Right atrium auricular region (tissue), 2 donors: ENCODE measurements at places on chromosomes 5 and 9. TPM values are rescaled to one million over a fixed set of nuclear protein-coding genes. Genes with fewer than 3 reads are reported as not detected.

- DNase-seq, result no peak
Observed at GRCh38 chr5:118461436-118461835, 526.9 kb downstream of the DTWD2 start.

DNA sequence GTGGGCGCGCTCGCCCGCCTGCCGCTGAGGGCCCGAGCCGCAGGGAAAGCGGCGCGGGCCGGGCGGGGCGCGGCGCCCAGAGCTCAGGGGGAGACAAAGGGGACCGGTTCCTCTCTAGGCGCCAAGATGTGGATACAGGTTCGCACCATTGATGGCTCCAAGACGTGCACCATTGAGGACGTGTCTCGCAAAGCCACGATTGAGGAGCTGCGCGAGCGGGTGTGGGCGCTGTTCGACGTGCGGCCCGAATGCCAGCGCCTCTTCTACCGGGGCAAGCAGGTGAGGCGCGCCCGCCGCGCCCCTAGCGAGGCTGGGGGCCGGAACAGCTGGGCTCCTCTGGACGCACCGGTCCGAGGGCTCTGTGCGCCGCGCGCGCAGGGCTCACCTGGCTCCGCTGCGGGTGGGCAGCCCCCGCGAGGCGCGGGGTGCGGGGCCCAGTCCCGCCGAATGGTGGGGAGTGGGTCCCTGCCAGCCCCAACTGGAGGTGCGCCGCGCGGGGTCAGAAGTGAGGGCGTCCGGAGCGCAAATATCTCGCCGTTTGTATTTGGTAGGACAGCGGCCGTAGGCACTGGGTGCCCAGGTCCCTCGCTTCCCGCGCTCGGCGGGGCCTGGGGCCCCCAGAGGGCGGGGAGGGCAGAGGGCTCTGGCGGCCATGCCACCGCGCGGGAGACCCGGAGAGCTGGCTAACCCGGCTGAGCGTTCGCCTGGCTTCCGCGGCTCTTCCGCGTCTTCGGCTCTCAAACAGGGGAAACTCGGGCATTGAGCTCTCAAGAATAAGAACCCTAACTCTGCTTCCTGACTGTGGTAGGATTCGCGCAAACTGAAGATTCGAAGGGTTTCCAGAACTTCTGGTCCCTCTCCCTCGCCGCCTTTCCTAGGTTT, 607 bp downstream of the UHRF2 start:
- DNase-seq, result no peak

- no peak for DNase-seq
Observed at GRCh38 chr5:177349362-177349647, 2.2 kb downstream of the LMAN2 start.

DNA sequence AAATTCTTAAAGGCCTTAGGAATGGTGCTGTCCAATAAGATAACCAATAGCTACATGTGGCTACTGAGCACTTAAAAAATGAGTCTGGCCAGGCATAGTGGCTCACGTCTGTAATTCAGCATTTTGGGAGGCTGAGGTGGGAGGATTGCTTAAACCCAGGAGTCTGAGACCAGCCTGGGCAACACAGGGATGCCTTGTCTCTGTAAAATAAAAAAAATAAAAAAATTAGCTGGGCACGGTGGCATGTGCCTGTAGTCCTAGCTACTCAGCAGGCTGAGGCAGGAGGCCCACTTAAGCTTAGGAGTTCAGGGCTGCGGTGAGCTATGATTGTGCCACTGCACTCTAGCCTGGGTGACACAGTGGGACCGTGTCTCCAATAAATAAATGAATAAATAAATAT, 1.3 kb upstream of the SLC22A5 start:
- peak; percentile 49 for DNase-seq

DNA sequence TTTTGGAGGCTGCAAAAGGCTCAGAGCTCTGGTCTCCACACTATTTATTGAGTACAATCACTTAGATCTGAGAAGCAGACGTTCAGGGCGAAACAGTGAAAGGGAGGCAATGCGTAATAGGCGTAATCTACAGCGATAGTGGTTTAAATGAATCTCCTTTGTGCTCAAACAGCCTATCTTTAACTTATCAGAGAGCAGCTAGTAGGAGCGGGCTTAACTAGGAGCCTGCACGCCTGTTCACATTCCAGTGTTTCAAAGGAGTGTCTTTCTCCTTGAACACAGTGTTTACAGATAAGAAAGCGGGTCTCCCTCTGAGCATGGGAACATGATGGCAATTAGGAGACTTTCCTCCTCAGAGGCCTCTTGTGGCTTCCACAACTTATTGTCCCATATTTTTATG, 49.4 kb downstream of the AP3B1 start:
- DNase-seq, result no peak

GRCh38 chr9:111925017-111925770, 28.6 kb downstream of the UGCG start:
- no peak for DNase-seq

DNA sequence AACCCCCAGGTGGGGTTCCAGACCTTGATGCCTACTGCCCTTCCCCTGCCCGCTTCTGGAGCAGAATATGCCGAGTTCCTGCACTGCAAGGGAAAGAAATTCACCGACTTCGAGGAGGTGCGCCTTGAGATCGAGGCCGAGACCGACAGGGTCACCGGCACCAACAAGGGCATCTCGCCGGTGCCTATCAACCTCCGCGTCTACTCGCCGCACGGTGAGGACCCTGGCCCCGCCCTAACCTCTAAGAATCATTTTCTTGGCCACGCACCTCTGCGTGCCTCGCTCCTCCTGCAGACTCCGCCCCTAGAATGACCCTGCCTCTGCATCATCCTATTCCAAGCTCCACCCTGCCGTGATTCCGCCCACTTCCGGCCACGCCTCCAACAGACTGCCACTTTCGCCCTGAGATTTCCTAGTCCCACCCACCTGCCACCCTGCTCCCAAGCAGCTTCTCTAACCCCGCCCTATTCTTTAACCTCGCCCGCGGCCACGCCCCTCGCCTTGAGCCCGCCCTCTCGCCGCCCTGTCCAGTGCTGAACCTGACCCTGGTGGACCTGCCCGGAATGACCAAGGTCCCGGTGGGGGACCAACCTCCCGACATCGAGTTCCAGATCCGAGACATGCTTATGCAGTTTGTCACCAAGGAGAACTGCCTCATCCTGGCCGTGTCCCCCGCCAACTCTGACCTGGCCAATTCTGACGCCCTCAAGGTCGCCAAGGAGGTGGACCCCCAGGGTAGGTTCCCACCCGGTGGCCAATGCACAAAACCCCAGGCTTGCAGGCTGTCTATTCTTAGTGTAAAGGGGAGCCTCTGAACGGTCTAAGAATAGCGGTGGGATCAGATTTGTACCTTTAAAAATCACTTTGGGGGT, 15.6 kb downstream of the DNM1 start:
- peak; percentile 97 for DNase-seq

- no peak for DNase-seq
Observed at GRCh38 chr9:136949239-136949816, 2.7 kb upstream of the LCN12 start.

GRCh38 chr5:82885627-82886389, 191.4 kb downstream of the TMEM167A start:
- no peak for DNase-seq

- peak; percentile 67 for DNase-seq
Observed at GRCh38 chr9:16869131-16869881, 1.2 kb downstream of the BNC2 start.

- no peak for DNase-seq
Observed at GRCh38 chr5:89560696-89561095, 677.7 kb upstream of the MEF2C start.

DNA sequence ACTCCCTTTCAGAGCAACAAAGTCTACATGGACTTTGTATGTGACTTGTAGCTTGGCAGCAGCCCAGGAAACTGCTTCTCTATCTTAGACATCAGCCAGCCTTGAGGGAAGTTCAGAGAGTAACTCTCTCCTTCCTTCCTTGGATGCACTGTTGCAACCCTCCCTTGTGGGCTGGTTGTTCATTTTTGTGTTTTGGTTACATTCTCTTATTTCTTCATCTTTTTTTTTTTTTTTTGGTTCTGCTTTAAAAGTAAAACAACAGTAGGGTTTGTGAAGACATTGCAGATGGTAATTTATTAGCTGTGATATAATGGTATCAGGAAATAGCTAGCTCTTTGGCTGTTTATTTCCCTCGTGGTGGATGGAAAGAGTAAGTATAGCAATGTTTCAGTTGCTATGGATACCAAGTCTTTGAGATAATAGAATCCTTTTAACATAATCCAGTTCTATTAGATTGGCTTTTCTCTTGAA, 97.9 kb upstream of the MAMDC2 start:
- peak; percentile 81 for DNase-seq

GRCh38 chr5:43658509-43658908, 55.5 kb downstream of the NNT start:
- no peak for DNase-seq

GRCh38 chr5:112064271-112064701, 307.3 kb upstream of the NREP start:
- no peak for DNase-seq

- no peak for DNase-seq
Observed at GRCh38 chr5:115842089-115842935, 577 bp downstream of the AP3S1 start.

DNA sequence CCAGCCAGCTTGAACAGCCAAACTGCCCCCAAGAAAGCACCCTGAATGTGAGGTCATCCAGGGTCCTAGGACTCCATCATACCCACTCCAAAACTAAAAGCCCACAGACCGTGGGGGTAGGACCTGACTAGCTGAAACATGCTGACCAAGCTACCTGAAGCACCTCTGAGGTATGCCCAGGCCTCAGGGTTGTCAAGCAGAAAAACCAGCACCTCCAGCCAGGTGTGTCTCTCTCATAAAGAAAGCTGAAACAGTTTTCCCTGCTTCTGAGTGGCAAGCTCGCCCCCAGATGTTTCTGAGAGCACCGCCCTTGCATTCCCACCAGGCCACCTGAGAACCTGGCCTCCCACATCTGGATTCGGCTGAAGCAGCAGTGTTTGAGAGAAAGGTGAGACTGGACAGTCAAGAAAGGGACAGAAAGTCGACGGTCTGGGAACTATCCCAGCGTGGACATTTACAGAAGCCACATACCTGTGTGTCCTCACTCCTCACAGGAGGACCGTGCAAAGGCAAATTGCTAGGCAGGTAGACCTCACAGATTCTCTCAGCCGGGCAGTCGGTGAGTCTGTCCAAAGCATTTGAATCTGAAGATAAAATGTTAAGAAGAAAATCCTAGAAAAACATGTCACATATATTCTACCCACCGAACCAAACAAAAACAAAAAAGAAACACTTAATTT, 155.6 kb upstream of the RASEF start:
- no peak for DNase-seq

DNA sequence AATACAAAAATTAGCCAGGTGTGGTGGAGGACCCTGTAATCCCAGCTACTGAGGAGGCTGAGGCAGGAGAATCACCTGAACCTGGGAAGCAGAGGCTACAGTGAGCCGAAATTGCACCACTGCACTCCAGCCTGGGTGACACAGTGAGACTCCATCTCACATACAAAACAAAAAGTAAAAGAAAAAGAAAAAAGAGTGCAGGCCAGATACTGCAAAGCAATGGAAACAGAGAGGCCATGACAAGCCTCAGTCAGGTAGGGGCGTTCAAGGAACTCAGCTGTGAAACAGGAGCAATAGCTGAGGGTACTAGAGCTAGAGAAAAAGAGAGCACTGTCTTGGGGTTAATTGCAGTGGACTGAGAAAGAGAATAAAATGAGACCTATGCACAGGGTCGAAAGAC, 56.2 kb downstream of the TIMD4 start:
- no peak for DNase-seq

GRCh38 chr5:31767335-31768031, 128.6 kb downstream of the PDZD2 start:
- DNase-seq, result no peak

DNA sequence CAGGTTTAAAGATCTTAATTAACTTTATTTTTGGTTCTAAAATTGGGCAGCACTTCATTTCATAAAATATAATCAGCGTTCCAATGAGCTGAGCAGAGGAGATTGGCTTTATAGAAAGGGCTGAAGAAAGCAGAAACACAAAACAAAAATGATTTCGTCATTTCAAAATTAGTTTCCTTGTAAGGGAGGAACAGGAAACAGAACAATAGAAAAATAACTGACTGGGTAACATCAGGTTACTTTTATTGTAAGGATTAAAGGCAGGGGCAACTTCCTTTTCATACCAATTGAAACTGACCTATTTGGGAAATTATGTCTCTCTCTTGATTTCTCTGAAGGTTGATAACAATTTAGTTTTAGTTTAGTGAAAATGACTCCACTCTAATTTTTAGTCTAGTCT, 157.1 kb downstream of the ATP10B start:
- no peak for DNase-seq

GRCh38 chr9:115969096-115969495, 184.5 kb upstream of the PAPPA start:
- no peak for DNase-seq

GRCh38 chr5:163916861-163917260, 411.4 kb downstream of the MAT2B start:
- DNase-seq, result no peak

DNA sequence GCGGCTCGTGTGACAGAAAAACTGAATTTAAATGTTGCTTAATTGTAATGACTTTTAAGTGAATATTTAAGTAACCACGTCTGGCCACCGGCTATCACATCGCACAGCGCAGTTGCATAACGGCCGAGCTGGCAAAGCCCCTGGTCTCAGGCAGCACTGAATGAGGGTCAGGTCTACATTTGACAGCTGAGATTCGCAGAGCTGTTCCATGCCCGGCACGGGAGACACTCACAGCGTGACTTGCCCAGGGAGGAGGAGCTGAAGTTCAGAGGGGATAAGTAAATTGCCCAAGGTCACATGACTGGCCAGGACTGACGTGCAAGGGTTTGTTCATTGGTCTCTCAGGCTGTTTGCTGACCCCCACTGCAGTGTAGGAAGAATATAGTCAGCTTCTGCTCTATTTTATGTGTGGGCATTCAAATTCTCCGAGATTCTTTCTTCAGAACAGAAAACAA, 17.4 kb upstream of the COL5A1 start:
- DNase-seq, result no peak

DNA sequence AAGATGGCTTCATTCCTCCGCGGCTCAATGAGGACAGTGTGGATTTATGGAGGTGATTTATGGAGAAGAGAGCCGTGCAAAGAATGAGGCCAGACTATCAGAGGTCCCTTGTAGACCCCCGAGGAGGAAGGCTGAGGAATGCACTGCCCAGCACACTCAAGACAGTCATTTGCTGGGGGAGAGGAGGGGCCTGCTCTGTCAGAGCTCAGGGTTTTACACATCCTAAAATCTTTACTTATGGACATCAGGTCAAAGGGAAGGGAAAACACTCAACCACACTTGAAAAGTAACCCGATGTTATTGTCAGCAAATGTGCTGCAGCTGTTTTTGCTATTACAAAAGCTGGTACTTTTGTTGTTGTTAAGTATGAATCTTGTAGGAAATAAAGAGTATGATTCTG, 289.5 kb downstream of the SLIT3 start:
- no peak for DNase-seq

- DNase-seq, result no peak
Observed at GRCh38 chr9:130498298-130498917, 53.6 kb downstream of the ASS1 start.

- no peak for DNase-seq
Observed at GRCh38 chr9:36018891-36019720, 17.6 kb upstream of the RECK start.

- no peak for DNase-seq
Observed at GRCh38 chr5:174444479-174445188, 279.7 kb upstream of the MSX2 start.

The NMUR2 gene
- total RNA-seq, result not detected

The SLC46A2 gene
- total RNA-seq, result 0.43 TPM

The CTNND2 gene
- total RNA-seq, result 9.0 TPM

The LCN10 gene
- 8.8 TPM for total RNA-seq

The PCDHB5 gene
- total RNA-seq, result 3.8 TPM

The CMYA5 gene
- 1,199 TPM for total RNA-seq

The MZB1 gene
- total RNA-seq, result 1.3 TPM

The EGFLAM gene
- 8.8 TPM for total RNA-seq

The CD72 gene
- total RNA-seq, result 0.79 TPM

The RALGDS gene
- total RNA-seq, result 26.7 TPM

The HMHB1 gene
- not detected for total RNA-seq

The DNAI1 gene
- not detected for total RNA-seq

The CORO2A gene
- total RNA-seq, result 0.39 TPM

The TNC gene
- total RNA-seq, result 16.9 TPM
